HCEC 1CT (cell line): ENCODE measurements at places on chromosomes 1 and 21.
A peak's percentile ranks its signal among the peaks of the same experiment; 100 is the strongest.

DNA sequence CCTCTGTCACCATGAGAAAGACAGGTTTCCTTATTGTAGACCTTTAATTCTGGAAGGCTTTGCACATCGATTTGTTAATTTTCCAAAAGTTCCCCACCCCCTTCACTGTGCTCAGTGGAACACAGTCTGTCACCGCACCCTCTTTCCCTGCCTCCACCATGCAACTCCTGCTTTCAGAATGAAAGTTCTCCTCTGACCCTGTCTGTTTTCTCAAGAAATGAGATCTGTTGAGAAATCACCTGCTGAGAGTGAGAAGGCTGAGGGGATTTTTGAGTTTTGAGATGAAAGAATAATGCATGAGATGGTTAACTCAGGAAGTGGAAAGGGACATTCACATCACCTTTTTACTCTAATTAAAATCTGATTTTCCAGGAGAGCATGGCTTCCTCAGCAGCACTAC is 99.6 kb downstream of the CYYR1 start:
- no peak for DNase-seq

GRCh38 chr1:96208428-96208827 is 513.2 kb upstream of the PTBP2 start:
- no peak for DNase-seq

DNA sequence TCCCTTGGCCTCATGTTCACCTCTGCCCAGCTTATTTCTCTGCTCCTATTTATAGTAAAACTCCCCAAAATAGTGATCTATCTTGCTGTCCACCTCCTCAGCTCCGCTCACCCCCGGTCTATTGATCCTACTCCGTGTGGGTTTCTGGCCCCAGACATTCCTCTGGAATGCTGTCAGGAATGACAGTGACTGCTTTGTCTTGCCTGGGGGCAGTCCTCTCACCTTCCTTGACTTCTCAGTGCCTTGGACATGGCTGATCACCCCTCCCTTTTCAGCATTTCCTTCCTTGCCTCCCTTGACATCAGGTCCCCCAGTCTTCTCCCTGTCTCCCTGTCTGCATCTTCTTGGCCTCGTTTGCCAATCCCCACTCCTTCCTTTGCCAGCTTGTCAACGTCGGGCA is 108.1 kb upstream of the BACE2 start:
- no peak for DNase-seq

DNA sequence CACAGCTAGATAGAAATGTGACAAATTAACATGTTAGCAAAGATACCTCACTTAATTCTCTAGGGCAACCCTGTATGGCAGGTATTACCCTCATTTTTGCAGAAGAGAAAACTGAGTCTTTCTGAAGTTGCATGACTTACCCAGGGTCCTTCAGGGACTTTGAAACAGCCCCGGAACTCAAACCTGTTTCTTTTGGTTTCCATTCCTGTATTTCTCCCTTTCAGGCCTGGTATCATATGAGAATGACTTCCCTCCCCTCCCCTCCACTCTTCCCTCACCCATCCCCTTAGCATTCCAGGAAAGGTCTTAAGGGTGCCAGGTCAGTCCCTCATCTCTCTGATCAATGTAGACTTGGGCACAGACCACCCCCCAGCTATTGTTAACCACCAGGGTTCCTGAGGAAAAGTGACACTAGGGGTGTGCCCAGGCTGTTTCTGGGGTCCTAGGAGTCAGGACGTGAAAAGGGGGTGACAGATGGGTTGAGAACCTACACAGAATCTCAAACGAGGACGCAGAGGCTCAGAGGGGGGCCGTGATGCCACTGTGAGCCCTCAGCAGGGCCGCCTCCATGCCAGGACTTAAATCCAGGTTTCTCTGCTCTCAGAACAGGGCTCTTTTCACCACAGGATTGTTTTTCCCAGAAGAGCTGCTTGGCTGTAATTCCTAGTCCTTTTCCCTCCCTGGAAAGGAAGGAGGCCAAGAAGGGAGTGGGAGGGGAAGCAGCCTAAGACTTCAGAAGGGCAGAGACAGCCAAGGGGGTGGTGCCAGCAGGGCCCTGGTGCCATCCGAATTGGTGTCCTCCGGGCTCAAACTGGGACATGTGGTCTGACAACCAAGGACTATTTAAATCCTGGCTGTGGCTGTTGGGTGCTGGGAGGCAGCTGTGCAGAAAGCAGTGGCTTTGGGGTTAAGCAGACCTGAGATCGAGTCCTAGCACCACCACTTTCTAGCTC is 2.1 kb upstream of the WASF2 start:
- no peak for DNase-seq

- no peak for DNase-seq
Observed at GRCh38 chr1:196593955-196594354, 14.3 kb downstream of the KCNT2 start.

DNA sequence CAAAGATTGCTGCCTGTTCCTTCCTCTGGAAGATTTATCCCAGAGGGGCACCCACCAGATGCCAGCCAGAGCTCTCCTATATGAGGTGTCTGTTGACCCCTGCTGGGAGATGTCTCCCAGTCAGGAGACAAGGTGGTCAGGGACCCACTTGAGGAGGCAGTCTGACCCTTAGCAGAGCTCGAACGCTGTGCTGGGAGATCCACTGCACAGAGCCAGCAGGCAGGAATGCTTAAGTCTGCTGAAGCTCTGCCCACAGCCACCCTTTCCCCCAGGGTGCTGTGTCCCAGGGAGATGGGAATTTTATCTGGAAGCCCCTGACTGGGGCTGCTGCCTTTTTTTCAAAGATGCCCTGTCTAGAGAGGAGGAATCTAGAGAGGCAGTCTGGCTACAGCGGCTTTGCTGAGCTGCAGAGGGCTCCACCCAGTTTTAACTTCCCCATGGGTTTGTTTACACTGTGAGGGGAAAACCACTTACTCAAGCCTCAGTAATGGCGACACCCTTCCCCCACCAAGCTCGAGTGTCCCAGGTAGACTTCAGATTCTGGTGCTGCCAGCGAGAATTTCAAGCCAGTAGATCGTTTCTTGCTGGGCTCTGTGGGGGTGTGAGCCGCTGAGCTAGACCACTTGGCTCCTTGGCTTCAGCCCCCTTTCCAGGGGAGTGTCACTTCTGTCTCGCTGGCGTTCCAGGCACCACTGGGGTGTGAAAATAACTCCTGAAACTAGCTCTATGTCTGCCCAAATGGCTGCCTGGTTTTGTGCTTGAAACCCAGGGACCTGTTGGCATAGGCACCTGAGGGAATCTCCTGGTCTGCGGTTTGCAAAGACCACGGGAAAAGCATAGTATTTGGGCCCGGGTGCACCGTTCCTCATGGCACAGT is 51.1 kb upstream of the PDC start:
- no peak for DNase-seq

DNA sequence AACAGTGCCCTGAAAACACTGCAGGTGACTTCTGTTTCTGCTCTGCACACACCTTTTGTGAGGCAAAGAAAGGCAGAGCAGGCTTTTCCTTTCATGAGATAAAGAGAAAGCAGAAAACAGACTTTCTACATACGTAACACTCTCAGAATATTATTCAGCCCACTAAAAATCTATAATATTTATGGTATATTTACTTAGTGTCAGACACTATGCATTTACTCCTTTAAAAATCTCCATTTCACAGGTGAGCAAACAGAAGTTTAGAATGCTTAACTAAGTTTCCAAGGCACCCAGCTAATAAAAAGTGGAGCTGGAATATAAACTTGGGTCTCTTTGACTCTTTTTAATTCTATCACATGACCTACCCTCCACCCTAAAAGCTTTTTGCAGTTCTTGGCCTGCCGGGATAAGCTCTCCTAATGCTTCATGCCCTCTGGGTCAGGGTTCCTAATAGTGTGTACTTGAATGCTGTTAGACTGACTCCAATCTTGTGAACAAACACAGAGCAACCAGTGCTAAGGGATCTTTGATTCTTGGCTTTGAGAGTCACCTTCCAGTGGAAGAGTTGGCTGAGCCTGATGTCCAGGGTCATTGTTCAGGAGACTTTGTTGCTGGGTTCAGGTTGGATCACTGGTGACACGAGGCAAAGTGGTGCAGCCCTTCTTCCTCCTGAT is 27.2 kb downstream of the PROK1 start:
- DNase-seq = no peak

DNA sequence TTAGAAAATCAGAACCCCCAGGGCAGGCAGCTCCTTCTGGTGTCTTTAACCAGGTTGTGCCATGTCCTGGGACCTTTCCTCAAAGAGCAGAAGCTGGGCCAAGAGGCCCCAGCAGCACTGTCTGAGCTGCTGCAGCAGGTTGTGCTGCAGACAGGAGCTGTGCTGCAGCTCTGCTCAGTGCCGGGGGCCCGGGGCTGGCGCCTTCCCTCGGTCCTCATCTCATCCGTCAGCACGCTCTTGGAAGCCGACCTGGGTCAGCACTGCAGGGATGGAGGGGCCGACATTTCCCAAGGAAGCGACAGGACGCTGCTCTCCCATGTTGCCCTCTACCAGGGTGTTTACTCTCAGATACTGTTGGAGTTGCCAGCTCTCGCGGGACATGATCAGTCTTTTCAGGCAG is 11.7 kb downstream of the URB2 start:
- DNase-seq = no peak

GRCh38 chr1:186865857-186866256 is 37.1 kb downstream of the PLA2G4A start:
- DNase-seq = no peak

GRCh38 chr1:17883136-17883535 is 128.0 kb downstream of the ACTL8 start:
- DNase-seq = no peak

DNA sequence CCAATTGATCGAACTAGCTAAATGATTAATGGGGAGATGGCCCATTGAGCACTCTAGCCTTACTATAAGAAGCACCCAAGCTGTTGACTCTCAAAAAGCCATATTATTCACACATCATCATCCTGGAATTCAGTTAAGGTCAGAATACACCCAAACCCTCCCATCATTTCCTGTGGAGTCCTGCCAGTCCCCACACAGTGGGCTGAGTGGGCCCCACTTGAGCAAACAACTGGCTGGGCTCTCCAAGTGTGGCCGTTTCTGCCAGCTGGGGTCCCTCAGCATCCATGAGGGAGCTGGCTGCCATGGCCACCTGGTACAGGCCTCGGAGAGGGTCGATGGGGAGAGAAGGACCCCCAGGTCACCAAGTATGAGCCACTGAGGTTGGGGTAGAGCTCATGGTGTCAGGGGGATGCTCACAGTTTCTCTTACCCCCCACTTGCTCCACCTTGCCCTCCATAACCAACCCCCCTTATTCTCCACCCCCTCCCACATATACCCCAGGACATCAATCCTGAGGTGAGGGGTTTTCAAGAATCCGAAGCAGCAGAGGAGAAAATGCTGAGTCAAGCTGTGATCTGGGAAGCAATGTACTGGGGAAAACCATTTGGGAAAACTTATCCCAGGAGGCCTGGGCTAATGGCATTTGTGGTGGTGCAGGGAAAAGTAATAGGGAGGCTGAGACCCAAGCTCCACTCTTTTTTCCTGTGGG is 60.3 kb downstream of the UBE2T start:
- DNase-seq = peak; percentile 80

DNA sequence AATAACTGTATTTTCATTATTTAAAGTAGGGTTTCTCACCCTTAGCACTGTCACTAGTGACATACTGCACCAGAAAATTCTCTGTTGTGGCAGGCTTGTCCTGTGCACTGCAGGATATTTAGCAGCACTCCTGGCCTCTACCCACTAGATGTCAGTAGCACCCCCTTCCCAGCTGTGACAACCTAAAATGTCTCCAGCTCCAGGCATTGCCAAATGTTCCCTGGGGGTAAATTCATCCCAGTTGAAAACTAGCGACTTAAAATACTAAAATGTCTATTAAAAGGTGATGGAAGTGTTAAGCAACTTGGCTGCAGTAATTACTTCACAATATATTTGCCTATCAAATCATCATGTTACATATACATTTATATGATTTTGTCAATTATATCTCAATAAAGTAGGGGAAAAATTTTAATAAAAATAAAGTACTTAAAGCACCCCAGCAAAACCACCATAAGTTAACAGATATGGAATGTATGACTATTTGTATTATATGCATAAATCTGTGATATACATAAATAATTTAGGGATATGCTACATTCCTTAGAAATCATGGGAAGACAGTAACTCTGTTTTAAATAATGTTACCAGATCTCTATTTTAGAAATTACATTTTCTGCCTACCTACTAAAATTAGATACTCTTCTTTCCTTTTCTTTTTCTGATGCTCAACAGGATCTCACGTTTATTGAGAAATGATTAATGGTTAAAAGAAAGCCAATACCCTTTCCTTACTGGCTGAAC is 74.6 kb downstream of the ARID4B start:
- peak; percentile 67 for DNase-seq

DNA sequence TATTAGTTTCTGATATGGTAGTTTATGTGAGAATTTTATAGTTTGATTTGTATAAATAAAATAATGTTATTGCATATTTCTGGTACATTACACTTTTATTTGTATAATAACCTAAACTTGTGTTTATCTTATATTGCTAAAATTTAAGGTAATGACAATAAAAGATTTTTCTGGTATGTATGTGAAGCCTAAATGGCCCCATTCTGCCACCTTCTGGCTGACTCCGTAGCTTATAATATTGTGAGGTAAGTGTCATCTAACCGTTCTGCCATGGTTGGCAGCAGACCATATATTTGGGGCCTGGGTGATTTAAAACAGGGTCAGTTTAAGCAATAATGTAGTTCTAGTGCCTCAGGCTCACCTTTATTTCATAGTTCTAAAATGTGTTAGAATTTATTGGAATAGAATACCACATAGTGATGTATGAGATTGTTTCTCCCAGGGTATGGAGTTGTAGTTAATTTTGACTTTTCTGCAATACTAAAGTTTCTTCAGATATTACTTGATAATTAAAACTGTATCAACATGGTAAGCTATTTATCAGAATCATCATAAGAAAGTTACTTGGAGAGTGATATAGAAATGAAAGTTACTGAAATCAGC is 21.2 kb upstream of the PRKACB start:
- DNase-seq = peak; percentile 53

- DNase-seq = no peak
Observed at GRCh38 chr21:46361176-46361575, 37.2 kb downstream of the PCNT start.

DNA sequence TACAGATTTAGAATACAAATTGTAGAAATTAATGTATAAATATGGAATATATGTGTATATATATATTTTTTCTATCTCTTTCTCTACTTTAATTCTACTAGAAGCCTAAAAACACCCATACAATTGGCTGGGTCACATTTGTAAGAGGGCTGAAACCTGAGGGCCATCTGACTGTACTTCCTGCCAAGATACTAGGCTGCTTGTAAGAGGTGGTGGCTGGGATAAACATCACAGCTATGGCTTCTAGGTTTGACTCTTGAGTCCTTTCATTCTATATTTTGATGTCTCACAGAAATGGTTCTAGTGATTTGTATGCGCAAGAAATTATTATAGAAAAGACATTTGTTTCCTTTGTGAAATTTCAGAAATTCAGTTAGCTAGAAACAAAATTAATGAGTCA is 1155.2 kb upstream of the B3GALT2 start:
- no peak for DNase-seq

GRCh38 chr1:200437556-200438203 is 27.8 kb upstream of the ZNF281 start:
- peak; percentile 26 for DNase-seq

- DNase-seq = no peak
Observed at GRCh38 chr1:244552336-244552735, 91.3 kb downstream of the CATSPERE start.
